KG1 (cell line): ENCODE measurements at places on chromosomes 2 and 18.

DNA sequence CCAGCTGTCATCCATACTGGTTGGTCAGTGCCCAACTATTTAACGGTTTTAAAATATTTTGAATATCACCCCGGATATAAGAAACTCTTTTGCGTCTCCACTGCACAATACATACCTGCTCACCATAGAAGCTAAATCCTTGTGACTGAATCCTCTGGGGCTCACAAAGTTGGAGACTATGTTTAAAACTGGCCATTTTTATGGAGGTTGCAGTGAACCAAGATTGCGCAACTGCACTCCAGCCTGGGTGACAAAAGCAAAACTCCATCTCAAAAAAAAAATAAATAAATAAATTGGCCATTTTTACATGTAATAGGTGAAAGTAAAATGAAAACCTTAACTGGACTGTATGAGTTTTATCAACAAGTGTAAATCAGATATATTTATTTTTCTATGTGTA lies 55.6 kb upstream of the TMEM17 start:
- DNase-seq, result no peak

DNA sequence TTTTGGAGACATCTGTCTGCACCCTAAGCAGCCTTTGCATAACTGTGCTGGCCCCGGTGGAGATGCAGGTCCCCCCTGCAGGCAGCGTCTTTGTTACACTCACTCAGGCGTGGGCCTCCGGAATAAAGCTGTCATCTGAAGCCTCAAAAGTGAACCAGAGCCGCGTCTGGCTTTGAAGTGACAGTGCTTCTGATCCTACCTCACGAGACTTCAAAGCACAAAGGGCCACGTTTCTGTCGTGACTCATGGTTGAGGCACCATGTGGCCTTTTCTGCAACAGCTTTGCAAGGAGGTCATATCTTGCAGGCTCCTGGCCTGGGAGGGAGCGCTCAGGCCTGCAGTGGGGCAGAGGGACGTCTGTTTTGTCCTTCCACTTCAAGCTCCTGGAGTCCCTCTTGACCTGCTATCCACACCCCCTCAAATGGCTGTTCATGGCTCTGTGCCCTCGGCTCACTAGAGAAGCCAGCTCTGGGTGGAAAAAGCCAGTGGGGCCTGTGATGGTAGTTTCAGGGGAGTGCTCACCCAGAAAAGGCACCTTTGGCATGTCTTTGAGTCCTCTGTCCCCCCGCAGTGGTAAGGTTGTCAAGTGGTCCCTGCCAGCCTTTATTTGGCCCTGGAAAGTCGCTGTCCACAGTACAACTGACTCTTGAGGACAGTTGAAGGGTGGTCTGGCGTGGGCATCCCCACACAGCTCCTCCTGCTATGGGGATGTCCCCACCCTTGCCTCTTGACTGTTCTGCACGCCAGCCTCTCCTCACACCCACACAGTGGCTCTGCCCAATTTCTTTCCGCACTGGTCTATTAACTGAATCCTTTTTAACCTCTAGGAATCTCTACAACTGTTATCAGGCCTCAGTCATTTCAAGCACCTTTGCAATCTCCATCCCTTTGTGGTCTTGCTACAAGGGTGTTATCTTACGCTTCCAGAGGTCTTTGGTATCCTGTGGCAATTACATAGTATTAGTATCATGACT lies 19.3 kb downstream of the GPR55 start:
- DNase-seq, result no peak

- no peak for DNase-seq
These were observed 487.2 kb upstream of the RAB12 start for GRCh38 chr18:8121942-8122480.

- DNase-seq, result no peak
These were observed 178.6 kb upstream of the ZNF804A start for GRCh38 chr2:184419744-184420143.

DNA sequence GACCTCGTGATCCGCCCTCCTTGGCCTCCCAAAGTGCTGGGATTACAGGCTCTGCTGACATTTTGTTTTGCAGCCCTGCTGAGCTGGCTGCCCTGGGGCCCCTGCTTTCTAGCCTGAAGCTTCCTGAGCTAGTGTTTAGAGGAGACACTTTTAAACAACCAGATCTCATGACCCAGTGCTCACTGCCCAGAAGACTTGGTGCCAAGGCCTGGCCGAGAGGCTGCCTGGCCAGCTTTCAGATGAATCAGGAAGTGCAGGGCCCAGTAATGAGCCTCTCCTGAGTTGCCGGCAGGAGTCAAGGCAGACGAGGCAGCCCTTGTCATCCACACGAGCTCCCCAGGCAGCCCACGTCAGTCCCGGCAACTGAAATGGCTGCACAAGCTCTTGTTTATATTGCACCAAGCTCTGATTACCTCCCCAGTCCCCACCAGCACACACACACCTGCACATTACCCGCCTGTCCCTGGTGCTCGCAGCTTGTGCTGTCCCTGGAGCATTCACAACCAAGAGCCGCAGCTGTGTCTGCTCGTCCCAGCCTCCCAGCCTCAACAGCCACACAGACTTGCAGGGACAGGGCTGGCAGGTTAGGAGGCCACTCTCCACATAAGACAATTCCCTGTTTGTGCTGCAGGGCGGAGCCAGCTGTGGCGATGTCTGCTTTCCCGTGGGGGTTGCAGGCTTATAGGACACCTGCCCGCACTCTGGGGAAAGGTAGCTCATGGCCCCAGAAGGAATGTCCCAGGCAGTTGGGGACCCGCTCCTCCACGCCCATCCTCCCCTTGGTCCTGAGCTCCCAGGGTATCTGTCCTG lies 331.2 kb upstream of the MYT1L start:
- DNase-seq, result no peak

GRCh38 chr2:37060446-37060845 lies 23.7 kb downstream of the HEATR5B start:
- no peak for DNase-seq

DNA sequence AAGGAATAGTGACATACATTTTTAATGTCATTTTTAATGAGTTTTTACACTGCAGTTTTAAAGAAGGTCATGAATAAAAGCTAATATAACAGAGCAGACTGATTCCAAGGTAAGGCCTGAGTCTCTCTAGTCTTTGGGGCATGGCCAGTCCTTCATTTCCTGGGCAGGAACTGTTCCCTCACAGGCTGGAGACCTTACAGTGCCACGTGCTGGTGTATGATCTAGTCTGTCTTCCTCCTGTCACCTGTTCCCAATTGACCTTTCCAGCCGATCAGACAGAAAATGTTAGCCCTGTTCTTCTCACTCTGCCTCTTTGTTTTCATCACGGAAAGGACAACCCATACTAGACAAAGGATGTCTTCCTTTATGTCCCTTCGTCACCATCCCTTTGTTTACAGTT lies 33.6 kb downstream of the ZCCHC2 start:
- DNase-seq, result no peak

DNA sequence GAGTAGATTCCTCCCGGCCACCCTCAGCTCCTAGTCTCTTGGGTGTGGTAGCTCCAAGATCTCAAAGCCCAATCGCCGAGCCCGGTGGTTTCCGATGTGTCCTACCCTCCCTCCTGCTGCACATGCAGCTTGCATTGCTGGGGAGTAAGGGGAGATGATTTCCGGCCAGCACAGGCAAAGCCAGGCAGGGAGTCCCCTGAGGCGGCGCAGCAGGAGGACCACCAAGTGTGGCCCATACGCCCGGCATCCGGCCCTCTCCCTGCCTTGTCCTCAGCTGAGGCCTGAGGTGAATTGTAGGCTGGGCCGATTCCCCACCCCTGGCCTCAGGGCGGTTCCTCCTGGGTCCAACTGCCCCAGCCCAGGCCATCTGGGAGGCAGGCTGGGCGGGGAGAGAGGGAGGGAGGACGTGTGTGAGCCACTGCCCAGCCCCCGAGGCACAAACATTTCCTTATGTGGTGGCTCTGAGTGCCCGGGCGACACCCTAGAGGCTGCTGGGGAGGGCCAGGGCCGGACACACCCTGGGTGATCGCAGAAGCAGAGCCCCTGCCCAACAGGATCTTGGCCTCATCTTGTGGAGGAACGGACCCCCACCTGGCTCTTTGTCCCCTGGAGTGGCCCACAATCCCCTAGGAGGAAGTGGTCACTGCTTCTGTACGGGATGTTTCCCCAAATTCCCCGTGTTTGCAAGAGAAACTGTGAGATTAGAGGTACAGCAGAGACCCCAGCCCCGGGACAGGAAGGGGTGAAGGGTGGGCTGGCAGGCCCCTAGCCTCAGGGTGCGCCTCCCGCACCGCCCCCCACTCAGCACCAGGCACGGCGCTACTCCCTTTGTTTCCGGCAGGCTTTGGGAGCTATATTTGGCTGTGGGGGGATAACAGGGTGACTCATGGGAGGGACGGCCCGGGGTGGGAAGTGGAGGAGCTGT lies 41.9 kb upstream of the PTMA start:
- no peak for DNase-seq

DNA sequence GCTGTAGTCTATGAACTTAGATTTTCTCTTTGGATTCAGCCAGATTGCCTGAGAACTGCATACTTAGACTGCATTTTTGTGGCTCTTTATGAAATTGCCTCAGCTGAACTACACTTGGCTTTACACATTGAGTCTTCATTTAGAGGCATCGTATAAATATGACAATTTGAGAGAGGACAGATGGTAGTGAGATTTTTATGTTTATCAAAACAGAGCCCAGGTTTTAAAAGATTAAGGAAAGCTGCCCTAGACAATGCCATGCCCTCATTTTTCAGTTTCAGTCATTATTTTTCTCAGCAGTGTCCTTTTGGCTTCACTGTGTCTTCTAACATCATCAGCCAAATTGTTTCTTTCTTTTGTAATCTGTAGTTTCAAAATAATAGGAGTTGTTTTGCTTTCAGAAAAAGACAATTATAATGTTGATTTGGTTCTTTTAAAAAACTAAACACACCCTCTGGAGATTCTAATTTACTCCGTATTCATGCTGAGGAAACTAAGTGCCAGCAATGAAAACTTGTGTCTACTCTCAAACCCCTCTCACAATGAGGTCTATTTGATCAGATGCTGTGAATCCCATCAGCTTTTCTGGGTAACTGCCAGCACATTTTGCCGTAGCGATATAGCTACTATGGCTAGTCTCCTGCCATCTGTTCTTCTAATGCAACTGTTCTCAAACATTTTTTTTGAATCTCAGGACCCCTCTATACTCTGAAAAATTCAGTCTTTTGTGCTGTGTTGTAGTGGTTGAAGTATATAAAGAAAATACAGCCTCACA lies 46.2 kb downstream of the TWSG1 start:
- no peak for DNase-seq

DNA sequence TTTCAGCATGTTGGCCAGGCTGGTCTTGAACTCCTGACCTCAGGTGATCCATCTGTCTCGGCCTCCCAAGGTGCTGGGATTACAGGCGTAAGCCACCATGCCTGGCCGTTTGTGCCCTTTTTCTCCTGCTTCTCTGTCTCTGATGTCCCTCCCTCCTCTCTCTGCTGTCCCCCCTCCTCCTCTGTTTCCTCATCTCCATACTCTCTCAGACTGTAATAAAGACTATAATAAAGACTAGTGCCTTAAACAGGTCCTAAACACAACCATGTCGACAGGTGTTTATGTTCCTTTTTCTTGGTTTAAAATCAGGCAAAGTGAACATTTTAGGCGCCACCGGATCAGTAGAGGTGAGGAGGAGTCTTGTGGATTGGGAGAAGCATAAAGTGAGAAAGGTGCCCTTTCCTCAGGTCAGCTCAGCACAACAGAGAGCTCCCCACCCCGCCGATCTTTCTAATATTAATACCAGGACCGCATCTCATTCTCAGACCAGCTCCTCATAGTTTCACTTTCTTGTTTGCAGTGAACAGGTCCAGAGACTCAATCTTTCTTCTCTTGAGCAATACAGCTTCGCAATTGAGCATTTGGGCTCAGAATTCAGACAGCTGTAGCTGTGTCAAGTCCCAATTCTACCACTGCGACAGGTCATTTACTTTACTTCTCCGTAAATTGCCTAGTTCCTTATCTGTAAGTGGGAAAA lies 23.7 kb downstream of the TIMM21 start:
- no peak for DNase-seq

GRCh38 chr2:145806546-145806945 lies 1286.6 kb upstream of the ZEB2 start:
- DNase-seq, result no peak

GRCh38 chr2:209472112-209472832 lies 48.4 kb downstream of the MAP2 start:
- DNase-seq, result no peak

GRCh38 chr2:45205985-45206384 lies 196.7 kb upstream of the SIX2 start:
- DNase-seq, result no peak

DNA sequence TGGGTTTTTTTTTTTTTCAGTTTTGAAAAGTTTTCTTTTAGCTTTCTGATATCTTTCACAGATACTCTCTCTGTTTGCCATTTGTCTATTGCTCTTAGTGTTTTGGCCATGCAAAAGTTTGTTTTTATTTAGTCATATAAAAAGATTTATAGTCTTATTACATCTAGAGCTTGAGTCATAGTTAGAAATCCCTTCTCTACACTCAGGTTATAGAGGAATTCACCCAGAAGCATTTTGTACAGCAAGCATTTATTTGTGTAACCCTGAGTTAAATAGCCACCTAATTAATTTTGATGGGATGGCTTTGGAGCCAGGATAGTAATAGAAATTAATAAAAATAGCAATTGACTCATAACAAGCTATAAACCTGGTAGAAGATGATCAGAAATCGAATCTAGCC lies 35.6 kb downstream of the ACTR2 start:
- no peak for DNase-seq

GRCh38 chr2:39743269-39743776 lies 35.7 kb downstream of the THUMPD2 start:
- no peak for DNase-seq

DNA sequence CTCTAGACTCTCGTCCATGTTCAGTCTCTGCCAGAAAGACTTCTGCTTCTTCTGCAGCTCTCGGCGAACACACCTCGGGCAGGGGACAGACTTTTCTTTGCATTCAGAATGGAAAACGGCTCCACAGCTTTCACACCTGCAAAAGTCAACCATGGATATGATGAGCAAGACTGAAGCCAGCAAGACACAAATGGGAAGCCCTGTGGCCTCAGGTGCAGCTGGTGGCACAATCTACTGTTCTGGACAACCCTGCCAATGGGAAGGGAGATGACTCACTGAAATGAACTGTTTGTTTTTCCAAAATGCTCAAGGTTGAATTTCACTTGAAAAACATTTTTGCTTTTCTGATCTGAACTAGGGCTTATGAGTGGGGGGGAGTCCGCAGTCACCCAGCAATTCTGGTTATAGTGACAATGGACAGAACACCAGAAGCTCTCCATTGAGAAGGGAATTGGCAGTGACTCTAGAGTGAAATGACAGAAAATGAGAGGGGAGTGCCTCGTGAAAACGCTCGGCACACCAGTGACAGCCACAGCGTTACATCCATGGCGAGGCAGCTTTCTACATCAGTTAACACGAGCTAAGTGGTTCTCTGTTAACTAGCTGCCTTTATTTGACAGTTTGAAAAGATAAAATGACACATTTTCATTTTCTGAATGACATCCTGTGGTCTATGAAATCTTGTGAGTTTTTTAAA lies 58.8 kb upstream of the FZD5 start:
- DNase-seq, result no peak

DNA sequence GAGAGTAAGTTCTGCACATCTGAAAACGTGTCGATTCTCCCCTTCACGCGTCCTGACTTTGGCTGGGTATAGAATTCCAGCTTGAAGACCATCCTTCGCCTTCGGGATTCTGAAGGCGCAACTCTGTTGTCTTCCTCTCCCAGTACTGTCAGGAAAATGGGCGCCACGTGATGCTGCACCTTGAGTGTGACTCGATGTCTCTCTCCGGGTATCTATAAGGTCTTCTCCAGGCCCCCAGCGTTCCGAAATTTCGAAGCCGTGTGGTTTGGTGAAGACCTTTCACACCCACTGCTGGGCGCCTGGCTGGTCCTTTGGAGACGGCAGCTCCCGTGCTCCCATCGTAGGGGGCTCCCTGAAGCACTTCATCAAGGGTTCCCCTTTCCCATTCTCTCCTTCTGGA lies 203.7 kb downstream of the HDAC4 start:
- no peak for DNase-seq

GRCh38 chr18:35998967-35999366 lies 26.5 kb downstream of the RMP24 start:
- DNase-seq, result no peak
